ENCODE measurements at places on chromosomes 2 and 18. TPM values are rescaled to one million over a fixed set of nuclear protein-coding genes. Genes with fewer than 3 reads are reported as not detected.

Gene MARCO
- total RNA-seq = not detected

Gene FBXO36
- 3.0 TPM for total RNA-seq

Gene PDE1A
- 0.69 TPM for total RNA-seq

Gene SAP130
- 23.1 TPM for total RNA-seq

Gene ACOXL
- not detected for total RNA-seq

Gene CRYBA2
- total RNA-seq = not detected

Gene DYSF
- 112 TPM for total RNA-seq

Gene SH3RF3
- 58.8 TPM for total RNA-seq

Gene ONECUT2
- total RNA-seq = 0.05 TPM

Gene TNS1
- 249 TPM for total RNA-seq

Gene HSBP1L1
- total RNA-seq = 0.99 TPM

Gene DUSP19
- 4.1 TPM for total RNA-seq

Gene MBD1
- total RNA-seq = 62.0 TPM

Gene GAREM2
- total RNA-seq = 6.5 TPM

Gene HK2
- total RNA-seq = 18.5 TPM

Gene MEMO1
- 36.9 TPM for total RNA-seq
